ACHN (cell line): ENCODE measurements at places on chromosomes 4 and X.
A peak's percentile ranks its signal among the peaks of the same experiment; 100 is the strongest.

DNA sequence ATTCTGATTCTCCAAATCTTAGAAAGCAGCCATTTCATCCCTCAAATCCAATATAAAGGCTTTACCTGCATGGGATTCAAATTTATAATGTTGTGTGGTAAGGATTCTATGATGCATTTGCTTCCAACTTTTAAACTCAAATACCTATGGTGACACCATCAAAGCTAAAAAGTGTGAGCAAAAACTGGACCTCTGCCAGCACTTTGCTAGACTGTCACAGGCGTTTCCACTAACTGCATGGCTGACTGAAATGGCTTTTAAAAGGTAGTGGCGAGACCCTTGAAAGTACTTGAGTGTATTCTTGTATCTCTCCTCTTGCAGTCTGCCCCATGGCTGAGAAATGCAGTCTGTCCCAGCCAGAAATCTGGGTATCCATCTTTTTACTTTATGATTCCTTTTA is 169.4 kb downstream of the AMELX start:
- DNase-seq = no peak

DNA sequence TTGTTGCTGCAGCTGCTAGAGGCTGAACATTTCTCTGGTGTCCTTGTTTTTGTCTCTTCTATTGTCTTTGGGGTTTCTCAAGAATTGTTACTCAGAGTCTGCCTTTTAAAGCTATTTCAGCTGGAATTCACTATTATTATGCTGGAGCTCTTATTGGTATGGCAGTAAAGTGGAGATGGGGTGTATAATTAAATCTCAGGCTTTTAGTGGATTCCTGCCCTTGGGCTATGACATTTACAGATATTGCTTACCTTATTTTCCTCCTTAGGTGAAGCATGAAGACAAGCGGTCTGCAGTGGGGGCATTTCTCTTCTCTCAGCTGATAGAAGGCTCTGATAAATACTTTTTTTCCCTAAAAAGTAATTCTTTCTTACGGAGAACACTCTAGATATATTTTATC is 1656.6 kb upstream of the IGFBP7 start:
- DNase-seq = no peak

GRCh38 chr4:66416425-66416824 is 746.1 kb upstream of the EPHA5 start:
- no peak for DNase-seq

- DNase-seq = peak; percentile 18
Observed at GRCh38 chr4:99945718-99946355, 581 bp downstream of the DNAJB14 start.

DNA sequence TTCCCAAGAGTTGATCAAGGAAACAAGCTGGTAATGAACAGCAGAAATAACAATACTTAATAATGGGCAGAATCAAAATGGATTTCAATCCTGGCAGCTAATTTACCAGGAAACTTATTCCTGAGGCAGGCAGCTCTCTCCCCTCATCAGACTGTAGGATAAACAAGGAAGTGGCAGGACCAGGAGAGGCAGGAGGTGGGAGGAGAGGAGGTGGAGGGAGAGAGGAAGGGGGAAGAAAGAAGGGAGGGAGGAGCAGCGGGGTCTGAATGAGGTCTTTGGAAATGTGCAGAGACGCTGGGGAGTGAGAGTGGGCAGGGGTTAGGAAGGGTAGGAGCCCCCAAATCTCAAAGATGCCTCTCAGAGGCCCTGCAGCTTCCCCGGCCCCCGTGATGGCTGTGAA is 231.5 kb downstream of the BCOR start:
- no peak for DNase-seq

DNA sequence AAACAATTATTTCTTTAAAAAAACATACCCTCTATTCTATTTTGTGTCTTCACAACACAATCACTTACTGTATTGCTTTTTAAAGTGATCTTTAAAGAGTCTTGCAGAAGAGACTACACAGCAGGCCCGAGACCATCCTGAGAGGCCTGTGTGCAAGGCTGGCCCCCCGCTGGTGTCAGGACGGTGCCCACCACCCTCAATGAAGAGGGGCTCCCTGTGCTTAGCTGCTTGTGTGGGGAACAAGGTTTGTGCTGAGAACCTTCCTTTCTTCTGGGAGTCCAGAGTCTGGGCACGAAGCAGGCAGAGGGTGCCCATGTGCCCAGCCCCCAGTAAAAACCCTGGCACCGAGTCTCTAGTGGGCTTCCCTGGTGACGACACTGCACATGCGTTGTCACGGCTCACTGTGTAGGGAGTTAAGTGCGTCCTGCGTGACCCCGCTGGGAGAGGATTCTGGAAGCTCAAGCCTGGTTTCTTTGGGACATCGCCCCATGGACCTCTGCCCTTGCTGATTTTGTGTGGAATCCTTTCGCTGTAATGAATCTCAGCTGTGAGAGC is 22.0 kb downstream of the RGS12 start:
- no peak for DNase-seq

DNA sequence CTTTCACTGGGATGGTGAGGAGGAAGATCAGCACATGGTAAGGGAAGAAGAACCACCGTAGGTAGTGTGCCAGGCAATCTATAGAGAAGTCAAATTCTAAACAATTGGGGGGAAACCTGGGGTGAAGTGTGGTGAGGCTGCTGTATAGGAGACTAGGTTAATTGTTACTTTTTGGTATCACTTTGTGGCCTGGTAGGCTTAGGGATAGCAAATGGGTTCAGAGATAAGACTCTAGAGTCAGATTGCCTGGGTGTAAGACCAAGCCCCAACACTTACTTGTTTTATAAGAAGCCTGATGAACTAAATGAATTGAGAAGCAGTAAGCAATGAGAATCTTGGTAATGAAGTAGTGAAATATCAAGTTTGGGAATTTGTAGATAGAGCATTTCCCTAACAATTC is 8.7 kb downstream of the SMAD1 start:
- no peak for DNase-seq

DNA sequence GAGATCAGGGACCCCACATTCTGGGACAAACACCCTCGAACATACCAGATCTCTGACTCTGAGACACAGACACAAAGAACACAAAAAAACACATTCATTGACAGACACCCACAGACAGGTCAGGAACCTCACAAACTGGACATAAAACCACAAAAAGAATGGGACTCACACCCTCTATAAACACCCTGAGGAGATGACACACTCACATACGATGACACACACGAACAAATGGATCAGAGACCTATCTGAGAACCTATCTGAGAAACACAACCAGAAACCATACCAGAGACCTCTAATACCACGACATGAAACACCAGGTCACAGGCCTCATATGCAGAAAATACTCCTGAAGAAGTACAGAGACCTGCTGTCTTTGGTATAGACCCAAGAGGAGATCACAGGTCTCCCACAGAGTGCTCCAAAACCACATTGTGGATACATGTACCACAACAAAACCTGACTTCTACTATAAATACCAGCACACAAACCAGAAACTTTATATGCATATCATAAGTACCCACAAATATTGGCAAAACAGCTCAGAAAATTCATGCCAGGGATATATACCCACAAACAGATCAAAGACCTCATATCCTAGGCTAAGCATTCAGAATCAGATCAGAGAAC is 19.5 kb downstream of the SUV39H1 start:
- no peak for DNase-seq

- DNase-seq = no peak
Observed at GRCh38 chrX:78322863-78323262, 4.5 kb downstream of the CYSLTR1 start.

DNA sequence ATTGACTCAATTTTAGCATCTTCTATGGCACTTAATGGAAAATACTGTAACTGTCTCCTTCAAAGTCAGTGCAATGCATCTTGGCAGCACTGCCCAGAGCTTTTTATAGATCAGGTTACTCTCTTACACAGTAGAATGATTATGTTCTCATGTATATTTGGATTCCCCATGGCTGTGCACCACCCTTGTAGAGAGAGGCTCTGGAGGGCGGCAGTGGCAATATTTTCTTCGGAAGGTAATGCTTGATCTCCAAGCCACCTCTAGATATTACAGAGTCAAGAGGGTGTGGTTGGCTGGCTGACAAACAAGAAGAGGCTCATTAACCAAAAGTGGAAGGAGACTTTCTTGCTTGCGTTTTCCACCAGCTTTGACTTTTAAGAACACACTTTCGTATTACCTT is 72.8 kb upstream of the ARSJ start:
- no peak for DNase-seq

- DNase-seq = peak; percentile 82
Observed at GRCh38 chrX:118726887-118727685, at the start of gene IL13RA1. TSS of gene IL13RA1 (plus strand) at chrX:118727606. CDS start at chrX:118727639, 33 bp downstream.

DNA sequence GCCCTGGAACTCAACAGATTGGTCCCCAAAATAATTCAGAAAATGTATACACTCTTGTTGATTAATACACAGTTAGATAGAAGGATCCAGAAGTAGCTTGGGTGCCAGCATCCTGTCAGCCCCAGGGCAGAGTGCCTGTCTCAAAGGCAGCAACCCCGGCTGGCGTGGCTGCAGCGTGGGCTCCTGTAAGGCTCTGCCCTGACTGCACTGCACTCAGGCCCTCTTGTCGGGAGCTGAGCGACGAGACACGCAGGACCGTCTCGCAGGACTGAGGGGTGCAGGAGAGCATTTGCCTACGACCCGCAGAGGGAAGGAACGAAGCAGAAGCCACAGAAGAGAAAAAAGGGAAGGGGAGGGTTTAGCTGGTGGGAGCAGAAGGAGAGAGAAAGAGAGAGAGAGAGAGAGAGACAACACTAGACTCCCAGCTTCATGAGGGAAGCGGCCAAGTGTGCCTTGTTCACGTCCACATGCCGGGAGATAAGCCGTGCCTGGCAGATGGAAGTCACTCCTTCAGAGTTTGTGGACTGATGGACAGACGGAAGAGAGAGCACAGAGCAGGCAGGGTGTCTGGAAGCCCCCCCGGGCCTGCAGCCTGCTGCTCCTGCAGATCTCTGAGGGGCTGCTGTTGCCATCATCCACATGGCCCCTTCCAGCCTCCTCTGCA is 38.7 kb upstream of the HELT start:
- DNase-seq = no peak

GRCh38 chr4:24768604-24769003 is 26.8 kb upstream of the SOD3 start:
- DNase-seq = no peak
